Stimulated activated naive B cell treated with anti-CD40 and anti-IgM and Interleukin-4, amounts not matched to agents 10 μg/mL and 1 μg/mL and 100 μg/mL, for 72 hours (primary cell): ENCODE measurements at places on chromosomes 7 and 10.

- DNase-seq: no peak
Measured at GRCh38 chr10:11499425-11500071, 111.9 kb downstream of the USP6NL start.

DNA sequence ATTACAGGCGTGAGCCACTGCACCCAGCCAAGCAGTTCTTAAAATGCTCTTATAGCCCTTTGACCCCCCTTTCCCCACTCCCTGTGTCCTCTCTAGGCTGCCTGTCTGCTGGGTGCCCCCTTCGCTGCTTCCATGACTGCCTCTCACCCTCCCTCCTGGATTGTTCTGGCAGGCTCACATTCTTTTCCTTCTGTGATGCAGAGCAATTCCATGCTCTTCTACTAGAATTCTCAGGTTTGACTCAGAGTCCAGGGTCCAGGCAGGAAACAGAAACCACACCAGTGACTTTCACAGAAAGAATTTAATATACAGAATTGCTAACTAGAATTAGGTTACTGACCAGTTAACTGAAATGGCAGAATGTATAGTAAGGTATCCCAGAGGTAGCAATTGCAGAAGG, 244.8 kb downstream of the BAMBI start:
- no peak for DNase-seq

DNA sequence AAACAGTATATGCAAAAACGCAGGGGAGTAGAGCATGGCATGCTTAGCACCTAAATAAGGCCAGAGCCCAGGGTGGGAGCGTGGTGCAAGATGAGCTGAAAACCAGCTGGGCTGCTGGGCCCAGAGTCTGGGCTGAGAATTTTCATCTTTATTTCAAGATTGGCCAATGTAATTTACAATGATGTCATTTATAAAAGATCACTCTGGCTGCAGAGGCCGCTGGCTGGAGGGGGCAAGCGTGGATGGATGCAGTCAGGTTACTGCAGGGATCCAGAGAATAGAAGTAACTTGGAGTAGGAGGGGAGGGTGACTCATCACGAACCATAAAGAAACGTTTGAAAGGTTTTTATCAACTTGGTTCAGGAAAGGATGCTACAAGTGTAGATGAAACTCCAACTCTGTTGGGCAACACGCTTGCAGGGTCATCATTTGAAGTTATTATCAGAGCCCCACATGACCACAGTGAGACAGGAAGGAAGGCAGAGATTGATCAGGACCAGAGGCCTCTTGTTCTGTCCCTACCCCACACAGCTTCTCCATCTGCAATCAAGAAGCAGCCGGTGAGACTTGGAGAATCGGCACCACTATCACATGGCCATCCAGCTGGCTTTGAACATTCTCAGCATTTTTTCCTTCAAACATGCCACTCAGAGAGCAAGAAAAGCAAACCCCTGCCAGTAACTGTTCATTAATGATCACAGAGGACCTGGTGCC, 49.2 kb downstream of the ODAD2 start:
- no peak for DNase-seq

GRCh38 chr10:83959328-83959727, 180.0 kb upstream of the GHITM start:
- no peak for DNase-seq

DNA sequence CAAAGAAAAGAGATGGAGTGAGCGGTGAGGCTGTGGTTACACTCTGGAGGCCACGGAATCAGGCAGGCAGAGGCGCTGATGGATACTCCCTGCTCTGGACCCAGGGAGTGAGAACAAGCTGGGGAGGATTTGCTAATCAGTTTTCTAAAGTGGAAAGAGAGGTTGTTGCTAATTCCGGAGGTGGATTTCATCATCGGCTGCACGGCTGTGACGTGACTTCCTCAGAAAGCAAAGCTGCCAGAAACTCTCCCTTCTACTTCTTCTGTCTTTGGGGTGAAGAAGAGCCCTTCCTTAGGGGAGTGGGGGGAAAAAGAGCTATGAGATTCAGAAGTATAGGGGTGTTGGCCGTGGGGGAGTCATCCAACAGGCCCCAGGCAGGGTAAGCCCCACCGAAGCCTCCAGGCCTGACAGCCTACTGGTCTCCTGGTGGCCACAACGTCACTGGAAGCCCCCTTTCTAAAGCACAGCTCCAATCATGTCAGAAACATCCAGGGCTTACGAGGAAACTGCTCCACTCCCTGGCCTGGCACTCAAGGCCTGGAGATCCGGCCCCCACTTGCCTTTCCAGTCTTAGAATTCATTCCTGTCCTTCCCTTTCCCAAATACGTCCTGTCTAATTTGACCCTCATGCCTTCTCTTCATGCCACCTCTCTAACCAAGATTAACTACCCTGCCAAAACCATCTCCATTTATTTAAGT, 114.5 kb downstream of the HIP1 start:
- DNase-seq: no peak

DNA sequence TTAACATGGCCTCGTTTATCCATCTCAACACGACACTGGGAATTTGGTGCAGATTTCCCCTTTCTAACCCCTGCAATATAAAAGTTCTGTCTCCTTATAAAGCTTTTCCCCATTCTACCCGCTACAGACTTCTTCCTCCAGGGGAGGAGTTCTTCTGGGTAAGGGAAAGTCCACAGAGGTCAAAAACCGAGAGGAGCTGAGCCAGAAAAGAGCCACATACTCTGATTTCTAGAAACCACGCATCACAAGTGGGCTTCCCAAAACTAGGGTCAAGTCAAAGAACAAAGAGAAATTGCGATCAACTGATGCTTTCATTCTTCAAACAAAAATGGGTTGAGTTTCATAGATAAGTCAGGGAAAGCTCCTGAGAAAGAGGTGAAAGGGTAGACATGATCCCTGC, 6.8 kb downstream of the IL6 start:
- DNase-seq: no peak

GRCh38 chr7:133102276-133103060, 20.6 kb upstream of the CHCHD3 start:
- DNase-seq: no peak

GRCh38 chr7:96701258-96701657, 8.4 kb downstream of the SEM1 start:
- DNase-seq: no peak

- DNase-seq: no peak
Measured at GRCh38 chr7:31549611-31550010, 35.7 kb downstream of the ITPRID1 start.
